ENCODE measurements at places on chromosomes 3 and 15.
A peak's percentile ranks its signal among the peaks of the same experiment; 100 is the strongest.

DNA sequence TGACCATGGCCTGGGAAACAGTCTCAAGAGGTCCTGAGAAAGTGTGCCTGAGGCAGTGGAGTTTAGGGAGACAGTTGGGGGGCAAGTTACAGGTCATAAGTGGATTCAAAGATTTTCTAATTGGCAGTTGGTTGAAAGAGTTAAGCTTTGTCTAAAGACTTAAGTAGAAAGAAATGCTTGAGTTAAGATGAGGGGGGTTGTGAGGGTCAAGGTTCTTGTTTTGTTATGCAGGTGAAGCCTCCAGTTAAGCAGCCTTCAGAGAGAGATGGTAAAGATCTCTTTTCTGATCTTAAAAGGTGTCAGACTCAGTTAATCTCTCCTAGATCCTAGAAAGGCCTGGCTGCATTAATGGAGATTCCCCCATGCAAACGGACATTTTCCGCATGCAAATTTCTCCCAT lies 356.3 kb upstream of the C2CD4B start:
- DNase-seq = no peak

GRCh38 chr3:41158947-41159346 lies 40.4 kb upstream of the CTNNB1 start:
- no peak for DNase-seq

- DNase-seq = no peak
Measured at GRCh38 chr3:48016301-48016973, at the start of gene MAP4. TSS of gene MAP4 (minus strand) at chr3:48016416. CDS start at chr3:47998860, 17,556 bp downstream.

GRCh38 chr3:42013691-42014457 lies 52.0 kb upstream of the ULK4 start:
- peak; percentile 63 for DNase-seq

GRCh38 chr15:86912661-86913060 lies 833.0 kb downstream of the AGBL1 start:
- no peak for DNase-seq

DNA sequence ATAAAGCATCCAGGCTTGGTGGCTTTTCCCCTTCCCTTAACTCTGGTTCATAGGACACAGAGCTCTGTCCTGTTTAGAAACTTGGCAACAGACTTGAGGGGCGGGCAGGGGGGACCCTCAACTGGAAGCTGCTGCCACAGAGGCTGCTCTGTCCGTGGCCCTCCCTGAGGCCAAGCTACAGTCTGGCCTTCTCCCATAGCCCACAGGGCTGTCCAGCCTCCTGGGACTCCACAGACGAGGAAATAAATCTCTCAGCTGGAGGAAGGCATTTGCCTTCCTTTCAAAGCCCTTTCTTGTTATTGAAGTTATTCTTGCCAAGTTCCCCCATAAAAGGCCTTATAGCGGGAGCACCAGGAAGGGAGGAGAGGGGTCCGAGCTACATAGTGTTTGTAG lies 248.8 kb upstream of the TPM1 start:
- no peak for DNase-seq

- DNase-seq = peak; percentile 25
Measured at GRCh38 chr3:109275702-109276293, 40.5 kb downstream of the DPPA2 start.

DNA sequence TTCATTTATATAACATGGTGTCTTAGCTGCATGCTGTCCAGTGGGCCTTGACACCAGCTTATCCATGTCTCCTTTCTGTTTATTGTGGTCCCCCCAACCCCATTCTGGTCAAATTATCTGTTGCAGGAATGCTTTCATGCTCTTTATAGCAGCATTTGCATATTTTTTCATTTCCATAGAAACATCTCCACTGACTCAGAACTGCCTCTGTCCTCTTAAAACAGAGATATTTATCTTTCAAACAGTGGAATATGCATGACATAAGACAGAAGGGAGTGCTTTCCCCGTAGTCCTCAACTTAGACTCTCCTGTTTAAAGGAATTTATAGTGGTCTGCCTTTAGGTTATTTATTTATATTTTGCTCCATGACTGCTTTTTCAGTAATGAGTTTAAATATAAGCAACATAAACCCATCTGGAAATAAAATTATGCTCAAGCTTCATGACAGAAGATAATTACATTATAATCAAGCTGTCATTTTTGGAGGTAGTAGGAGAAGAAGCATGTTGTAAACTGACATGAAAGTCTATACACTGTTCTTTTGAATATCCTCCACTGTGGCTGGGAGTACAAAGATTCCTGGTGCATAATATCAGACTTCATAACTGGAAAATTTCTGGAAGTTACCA lies 179.5 kb upstream of the CD96 start:
- DNase-seq = no peak

GRCh38 chr15:27977696-27978095 lies 121.4 kb downstream of the OCA2 start:
- no peak for DNase-seq

- no peak for DNase-seq
Measured at GRCh38 chr15:70569714-70570231, 193.6 kb downstream of the UACA start.

GRCh38 chr15:58047149-58047548 lies 18.4 kb downstream of the ALDH1A2 start:
- no peak for DNase-seq

DNA sequence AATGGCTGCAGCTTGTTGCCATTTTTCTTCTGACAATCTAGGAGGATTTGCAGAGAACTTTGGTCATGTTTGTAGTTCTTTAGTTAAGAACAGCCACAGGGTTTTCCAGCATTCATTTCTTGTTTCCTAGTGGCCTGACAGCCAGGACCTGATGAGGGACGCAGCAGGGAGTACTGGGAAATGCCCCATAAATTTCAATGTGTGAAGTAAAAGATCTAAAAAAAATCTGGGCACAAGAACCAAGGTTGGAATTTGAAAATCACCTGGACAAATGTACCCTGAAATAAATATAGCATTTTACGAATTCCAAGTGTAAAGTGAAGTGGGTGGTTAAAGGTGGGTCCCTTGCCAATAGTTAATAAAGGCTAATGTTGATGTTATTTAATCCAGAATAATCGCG lies 195.0 kb downstream of the ZIC1 start:
- no peak for DNase-seq

GRCh38 chr3:56019490-56020146 lies 448.6 kb downstream of the ERC2 start:
- DNase-seq = no peak

- DNase-seq = no peak
Measured at GRCh38 chr3:72633121-72633520, 215.1 kb downstream of the SHQ1 start.

DNA sequence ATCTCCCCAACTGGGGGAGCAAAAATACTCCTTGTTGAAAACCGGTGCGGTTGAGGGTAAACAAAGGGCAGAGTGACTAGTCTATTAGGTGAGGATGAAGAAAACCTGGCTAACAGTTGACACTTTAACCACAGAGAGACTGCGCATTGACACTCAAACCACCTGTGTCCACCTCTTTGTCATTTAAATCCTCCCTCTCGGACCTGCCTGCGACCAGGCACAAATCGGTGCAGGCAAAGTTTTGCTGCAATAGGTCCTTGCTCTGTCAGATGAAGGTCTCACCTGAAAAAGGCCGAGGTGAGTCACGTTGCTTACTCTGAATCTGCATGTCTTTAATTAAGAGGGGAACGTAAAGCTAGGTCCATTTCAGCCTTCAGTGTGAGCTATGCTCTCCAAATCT lies 494.1 kb upstream of the DPPA4 start:
- DNase-seq = no peak

GRCh38 chr3:184142199-184142598 lies 7.0 kb downstream of the EIF2B5 start:
- no peak for DNase-seq

- no peak for DNase-seq
Measured at GRCh38 chr15:80730387-80730786, 35.3 kb downstream of the ABHD17C start.

DNA sequence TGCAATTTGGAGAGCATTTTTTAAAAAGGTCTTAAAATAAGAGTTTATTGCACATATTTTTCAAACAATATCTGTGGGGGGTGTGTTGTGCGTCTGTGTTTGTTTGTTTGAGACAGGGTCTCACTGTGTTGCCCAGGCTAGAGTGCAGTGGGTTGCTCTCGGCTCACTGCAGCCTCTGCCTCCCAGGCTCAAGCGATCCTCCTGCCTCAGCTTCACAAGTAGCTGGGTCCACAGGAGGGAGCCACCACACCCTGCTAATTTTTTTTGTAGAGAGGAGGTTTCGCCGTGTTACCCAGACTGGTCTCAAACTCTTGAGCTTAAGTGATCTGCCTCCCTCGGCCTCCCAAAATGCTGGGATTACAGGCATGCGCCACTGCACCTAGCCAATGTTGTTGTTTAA lies 2.7 kb downstream of the MLF1 start:
- no peak for DNase-seq

- no peak for DNase-seq
Measured at GRCh38 chr3:129348734-129349133, 70.1 kb downstream of the HMCES start.

All from 8988T (cell line).